Pulmonary artery endothelial cell (primary cell): ENCODE measurements at places on chromosomes 1 and 21. TPM values are rescaled to one million over a fixed set of nuclear protein-coding genes. Genes with fewer than 3 reads are reported as not detected.

The NUF2 gene
- 18.5 and 33.3 TPM in 2 replicates for total RNA-seq

The AHCYL1 gene
- total RNA-seq: 65.4 and 79.5 TPM in 2 replicates

The S100A8 gene
- not detected in 2 replicates for total RNA-seq

The ADGRB2 gene
- 0.85 and 0.92 TPM in 2 replicates for total RNA-seq

The ZBTB40 gene
- 8.7 and 17.2 TPM in 2 replicates for total RNA-seq

- no peak for DNase-seq
These were observed 15.3 kb upstream of the SRSF10 start for GRCh38 chr1:23995431-23995837.

GRCh38 chr1:35559317-35559944 is 1.8 kb downstream of the NCDN start:
- DNase-seq: no peak

DNA sequence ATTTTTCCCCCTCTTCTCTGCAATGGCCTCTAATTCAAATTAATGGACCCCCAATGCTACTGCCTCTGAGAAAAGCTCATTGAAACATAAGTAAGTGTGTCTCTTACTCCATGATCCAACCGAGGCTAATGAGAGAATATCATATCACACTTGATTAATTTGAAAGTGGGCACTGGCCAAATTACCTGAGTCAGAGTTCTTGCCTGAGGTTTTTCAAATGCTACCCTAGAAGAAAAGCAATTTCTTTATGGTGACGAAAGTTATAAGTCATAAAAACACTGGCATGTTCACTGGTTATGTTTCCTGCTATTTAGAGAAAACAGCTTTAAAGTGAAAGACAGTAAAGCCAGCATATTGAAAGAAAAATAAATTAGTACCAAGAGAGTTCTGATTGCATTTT is 368.8 kb upstream of the TMPRSS15 start:
- no peak for DNase-seq
